ENCODE measurements at places on chromosomes 3 and 15.

DNA sequence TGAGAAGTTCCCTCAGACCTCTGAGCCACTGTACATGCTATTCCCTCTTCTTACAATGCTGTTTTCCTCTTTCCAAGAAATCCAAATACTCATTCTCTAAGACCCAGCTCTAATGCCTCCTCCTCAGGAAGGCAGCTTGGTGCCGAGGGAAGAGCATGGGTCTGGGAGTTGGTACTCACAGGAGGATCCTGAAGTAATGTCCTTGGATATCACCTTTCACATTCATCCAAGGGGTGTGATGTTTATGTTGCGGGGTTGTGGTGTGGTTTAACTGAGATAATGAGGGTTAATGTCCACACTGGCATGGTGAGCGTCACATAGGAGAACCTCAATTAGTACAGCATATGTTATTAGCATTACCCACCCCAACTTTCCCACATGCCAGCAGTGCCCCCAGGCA is 31.9 kb downstream of the MYL3 start:
- DNase-seq, result no peak

GRCh38 chr15:51680321-51680720 is 982 bp upstream of the SCG3 start:
- no peak for DNase-seq

- DNase-seq, result no peak
Measured at GRCh38 chr3:78483090-78483489, 1284.7 kb downstream of the ROBO1 start.

DNA sequence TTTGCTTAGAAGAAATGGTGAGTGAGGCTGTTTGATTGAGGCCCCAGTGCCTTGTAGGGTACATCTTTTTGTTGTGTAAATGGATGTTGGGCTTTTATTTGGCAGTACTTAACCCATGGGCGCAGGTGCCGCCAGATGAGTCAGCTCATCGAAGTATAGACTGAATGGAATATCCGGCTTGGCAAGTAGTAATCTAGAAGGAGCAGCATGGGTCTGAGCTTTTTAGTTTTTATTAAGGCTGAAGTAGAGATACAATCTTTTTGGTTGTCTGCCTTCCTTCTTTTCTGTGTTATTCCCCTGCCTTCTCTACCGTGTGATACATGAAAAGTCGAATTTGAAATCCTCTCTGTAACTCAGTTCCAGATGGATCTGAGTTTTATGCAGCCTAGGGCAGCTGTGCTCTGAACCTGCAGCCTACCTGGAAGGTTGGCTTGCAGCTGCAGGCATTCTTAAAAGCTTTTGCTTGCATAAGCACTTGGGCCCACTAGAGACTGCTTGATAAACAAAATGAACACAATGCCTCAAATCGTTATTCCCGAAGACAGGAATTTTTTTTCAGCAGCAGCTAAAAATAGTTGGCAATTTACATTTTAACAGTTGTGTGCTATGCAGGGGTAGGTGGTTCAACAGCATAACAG is 177.5 kb upstream of the CGNL1 start:
- no peak for DNase-seq

DNA sequence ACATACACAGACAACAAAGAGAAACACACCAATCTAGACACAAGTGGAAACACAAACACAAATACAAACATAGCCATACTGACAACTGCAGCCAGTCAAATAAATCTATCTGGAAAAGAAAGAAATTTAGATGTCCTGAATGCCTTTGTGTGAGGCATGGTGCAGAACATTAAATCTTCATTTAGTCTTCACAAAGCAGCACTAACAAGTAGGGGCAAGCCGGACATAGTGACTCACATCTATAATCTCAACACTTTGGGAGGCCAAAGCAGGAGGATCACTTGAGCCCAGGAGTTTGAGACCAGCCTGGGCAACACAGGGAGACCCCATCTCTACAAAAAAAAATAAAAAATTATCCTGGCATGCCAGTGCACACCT is 11.7 kb downstream of the MEGF11 start:
- DNase-seq, result no peak

DNA sequence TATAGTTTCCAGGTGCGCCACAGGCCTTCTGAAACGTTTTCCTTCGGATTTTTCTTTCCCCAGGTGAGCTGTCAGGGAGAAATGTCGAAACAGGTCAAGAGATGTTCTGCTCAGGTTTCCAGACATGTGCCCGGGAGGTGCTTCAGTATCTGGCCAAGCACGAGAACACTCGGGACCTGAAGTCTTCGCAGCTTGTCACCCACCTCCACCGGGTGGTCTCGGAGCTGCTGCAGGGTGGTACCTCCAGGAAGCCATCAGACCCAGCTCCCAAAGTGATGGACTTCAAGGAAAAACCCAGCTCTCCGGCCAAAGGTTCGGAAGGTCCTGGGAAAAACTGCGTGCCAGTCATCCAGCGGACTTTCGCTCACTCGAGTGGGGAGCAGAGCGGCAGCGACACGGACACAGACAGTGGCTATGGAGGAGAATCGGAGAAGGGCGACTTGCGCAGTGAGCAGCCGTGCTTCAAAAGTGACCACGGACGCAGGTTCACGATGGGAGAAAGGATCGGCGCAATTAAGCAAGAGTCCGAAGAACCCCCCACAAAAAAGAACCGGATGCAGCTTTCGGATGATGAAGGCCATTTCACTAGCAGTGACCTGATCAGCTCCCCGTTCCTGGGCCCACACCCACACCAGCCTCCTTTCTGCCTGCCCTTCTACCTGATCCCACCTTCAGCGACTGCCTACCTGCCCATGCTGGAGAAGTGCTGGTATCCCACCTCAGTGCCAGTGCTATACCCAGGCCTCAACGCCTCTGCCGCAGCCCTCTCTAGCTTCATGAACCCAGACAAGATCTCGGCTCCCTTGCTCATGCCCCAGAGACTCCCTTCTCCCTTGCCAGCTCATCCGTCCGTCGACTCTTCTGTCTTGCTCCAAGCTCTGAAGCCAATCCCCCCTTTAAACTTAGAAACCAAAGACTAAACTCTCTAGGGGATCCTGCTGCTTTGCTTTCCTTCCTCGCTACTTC is 3.8 kb downstream of the BHLHE40 start:
- DNase-seq, result no peak

- no peak for DNase-seq
Measured at GRCh38 chr3:192940129-192940528, 22.5 kb upstream of the MB21D2 start.

DNA sequence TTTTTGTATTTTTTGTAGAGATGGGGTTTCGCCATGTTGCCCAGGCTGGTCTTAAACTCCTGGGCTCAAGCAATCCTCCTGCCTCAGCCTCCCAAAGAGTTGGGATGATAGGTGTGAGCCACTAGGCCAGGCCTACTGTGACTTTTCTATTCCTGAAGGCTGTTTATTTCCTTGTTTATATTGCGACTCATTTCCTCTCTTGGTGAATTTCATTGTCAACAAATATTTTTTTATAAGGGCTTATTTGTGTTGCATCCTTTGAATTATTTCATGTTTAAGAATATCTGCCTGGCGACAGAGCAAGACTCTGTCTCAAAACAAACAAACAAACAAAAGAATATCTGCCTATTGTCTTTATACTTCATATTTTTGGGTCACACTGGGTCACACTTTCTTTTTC is 29.4 kb upstream of the MCCC1 start:
- no peak for DNase-seq

GRCh38 chr3:52231502-52232278 is 6.2 kb upstream of the TLR9 start:
- DNase-seq, result peak; percentile 90

DNA sequence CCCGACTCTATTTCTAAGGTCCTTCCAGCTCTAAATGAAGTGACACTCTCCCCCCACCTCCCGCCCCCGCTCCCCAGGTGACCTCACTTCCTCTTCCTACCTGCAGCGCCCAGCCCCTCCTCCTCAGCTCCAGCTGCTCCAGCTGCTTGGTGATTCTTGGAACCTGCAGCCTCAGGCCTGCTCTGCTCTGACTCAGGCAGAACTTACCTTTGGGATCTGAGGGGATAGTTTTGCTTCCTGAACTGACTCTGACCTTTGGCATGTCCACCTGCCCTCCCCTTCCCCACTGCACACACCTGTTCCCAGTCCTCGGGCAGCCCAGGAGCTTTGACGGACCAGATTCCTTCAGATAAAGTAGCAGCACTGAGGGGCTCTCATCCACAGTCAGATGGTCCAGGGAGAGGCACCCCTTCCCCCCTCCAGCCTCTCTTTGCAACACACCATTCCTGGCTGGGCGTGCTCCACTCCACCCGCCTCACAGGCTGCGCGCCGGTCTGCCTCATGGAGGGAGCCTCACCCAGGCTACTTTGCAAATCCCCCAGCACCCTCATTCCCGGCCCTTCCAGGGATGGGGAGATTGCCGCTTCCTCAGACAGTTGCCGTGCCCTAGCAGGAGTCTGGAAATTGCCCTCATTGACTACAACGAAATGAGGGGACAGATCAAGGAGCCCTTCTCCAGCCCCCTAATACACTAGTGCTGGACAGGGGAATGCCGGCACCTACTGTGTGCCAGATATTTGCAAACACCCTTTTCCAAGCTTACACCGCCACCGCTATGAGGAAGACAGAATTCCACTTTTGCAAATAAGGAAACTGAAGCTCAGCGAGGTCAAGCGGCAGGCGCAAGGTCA is 692 bp upstream of the C15orf39 start:
- peak; percentile 64 for DNase-seq

GRCh38 chr3:194984066-194984465 is 286.9 kb downstream of the XXYLT1 start:
- no peak for DNase-seq

DNA sequence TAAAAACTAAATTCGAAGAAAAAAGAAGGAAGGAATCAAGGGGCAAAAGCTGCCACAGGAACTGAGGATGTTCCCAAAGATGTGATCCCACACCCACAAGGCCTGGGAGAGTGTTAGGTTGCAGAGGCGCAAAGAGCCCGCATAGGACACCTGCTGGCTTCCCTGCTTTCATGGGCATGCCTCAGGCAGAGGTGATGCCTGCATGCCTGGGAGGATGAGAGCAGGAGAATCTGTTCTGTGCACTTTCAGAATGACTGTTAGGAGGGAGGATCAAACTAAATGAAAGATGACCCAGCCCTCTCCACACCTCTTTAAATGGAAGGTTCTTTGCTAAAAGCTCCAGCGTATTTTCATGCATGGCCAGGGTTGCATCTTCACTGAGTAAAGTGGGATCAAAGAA is 162.4 kb downstream of the PLCL2 start:
- DNase-seq, result no peak

- DNase-seq, result no peak
Measured at GRCh38 chr3:185713015-185713414, 111.8 kb downstream of the IGF2BP2 start.

GRCh38 chr3:10549617-10550230 is 44.3 kb upstream of the ATP2B2 start:
- DNase-seq, result peak; percentile 73

- peak; percentile 63 for DNase-seq
Measured at GRCh38 chr3:145776782-145777408, 384.1 kb downstream of the PLOD2 start.

DNA sequence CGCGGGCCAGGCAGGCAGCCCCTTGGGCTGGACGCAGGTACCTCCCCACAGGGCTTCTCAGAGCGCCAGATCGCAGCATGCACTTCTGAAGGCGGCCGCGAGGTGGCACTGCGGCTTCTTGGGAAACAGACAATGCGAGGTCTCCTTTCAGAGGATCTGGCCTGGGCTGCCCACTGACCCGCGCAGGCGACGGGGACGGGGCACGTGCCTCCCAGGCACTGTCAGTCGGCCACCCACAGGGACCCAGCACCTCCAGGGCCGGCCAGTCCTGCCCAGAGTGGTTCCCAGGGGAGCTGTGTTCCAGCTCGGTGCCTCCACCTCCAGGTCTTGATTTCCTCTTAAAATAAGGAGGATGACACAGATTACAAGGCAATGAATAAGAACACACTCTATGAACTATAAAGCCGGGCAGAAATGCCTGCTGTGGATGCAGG is 24.4 kb upstream of the TXNRD3 start:
- DNase-seq, result peak; percentile 77

- DNase-seq, result peak; percentile 23
Measured at GRCh38 chr3:72102112-72102616, 317.2 kb upstream of the PROK2 start.

- no peak for DNase-seq
Measured at GRCh38 chr3:25899352-25900101, 109.6 kb downstream of the OXSM start.

Measured in hematopoietic multipotent progenitor cell treated with erythropoietin and hydrocortisone succinate and interleukin-3 and kit ligand, for 6 days (in vitro differentiated cells).